Stimulated activated naive CD4-positive, alpha-beta T cell (primary cell): ENCODE measurements at places on chromosomes 7 and 10.

- no peak for DNase-seq
Measured at GRCh38 chr7:41133690-41134299, 569.1 kb downstream of the INHBA start.

GRCh38 chr10:133277993-133278576 lies 1.4 kb upstream of the ADAM8 start:
- DNase-seq, result no peak

DNA sequence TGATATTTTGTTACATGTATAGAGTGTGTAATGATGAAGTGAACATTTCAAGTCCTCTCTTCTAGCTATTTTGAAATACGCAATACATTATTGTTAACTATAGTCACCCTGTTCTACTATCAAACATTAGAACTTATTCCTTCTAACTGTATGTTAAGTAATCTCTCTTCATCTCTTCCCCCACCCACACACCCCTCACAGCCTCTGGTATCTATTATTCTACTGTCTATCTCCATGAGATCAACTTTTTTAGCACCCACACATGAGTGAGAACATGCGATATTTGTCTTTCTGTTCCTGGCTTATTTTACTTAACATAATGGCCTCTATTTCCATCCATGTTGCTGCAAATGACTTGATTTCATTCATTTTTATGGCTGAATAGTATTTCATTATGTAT lies 57.7 kb upstream of the EGR2 start:
- DNase-seq, result no peak

DNA sequence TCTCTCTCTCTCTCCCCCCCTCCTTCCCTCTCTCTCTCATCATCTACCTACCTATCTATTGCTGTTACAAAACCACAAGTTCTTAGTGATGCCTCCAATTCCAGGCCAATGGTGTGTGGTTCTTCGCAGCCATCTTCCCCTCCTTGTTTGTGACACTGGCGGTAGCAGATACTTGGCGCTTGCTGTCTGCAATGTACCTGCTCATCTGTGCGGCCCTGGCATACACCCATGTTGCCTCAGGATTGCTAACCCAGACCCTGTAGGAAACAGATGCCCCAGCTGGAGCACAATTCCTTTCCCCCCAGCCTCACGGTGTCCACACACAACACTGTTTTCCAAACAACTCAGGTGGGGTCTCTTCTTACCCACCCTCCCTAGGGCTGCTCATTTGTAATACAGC lies 13.6 kb upstream of the DPYSL4 start:
- DNase-seq, result no peak

- no peak for DNase-seq
Measured at GRCh38 chr7:8044761-8045430, 76.3 kb downstream of the GLCCI1 start.

- DNase-seq, result no peak
Measured at GRCh38 chr7:55550010-55550663, 22.2 kb downstream of the VOPP1 start.

- DNase-seq, result no peak
Measured at GRCh38 chr7:73555411-73555982, 2.0 kb downstream of the BCL7B start.

DNA sequence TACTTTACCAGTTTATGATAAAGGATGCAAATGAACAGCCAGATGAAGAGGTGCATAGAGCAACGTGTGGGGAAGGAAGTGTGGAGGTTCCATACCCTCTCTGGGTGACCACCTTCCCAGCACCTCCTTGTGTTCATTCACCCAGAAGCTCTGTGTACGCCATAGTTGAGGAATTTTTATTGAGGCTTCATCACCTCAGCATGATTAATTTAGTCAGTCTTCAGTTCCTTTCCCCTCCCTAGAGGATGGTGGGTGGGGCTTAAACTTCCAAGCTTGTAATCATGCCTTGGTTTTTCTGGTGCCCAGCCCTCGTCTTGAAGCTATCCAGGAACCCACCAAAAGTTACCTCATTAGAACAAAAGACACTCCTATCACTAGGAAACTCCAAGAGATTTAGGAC lies 162.7 kb downstream of the PLCE1 start:
- DNase-seq, result no peak

DNA sequence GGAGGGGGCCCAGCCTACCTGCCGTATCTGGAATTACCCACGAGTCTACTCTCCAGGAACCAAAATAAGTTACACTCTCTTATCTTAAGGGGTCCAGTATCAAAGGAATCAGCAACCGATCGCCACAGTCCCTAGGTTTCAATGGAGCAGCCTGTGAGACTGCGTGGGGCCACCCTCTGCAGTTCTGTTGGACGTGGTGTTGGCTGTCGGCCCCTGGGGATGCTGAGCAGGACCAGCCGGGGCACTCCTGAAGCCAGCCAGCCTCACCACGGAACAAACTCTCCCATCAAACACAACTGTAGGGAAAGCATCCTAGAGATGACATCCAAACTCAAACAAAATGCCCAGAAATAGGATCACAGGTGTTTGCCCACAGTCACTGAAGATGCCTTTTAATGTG lies 25.5 kb upstream of the ABLIM1 start:
- DNase-seq, result no peak

- no peak for DNase-seq
Measured at GRCh38 chr10:127452568-127452967, 96.5 kb upstream of the NPS start.

- no peak for DNase-seq
Measured at GRCh38 chr7:152925412-152926147, 166.0 kb downstream of the ACTR3B start.
